LNCaP clone FGC (cell line): ENCODE measurements at places on chromosomes 16 and 17.
A peak's percentile ranks its signal among the peaks of the same experiment; 100 is the strongest.

DNA sequence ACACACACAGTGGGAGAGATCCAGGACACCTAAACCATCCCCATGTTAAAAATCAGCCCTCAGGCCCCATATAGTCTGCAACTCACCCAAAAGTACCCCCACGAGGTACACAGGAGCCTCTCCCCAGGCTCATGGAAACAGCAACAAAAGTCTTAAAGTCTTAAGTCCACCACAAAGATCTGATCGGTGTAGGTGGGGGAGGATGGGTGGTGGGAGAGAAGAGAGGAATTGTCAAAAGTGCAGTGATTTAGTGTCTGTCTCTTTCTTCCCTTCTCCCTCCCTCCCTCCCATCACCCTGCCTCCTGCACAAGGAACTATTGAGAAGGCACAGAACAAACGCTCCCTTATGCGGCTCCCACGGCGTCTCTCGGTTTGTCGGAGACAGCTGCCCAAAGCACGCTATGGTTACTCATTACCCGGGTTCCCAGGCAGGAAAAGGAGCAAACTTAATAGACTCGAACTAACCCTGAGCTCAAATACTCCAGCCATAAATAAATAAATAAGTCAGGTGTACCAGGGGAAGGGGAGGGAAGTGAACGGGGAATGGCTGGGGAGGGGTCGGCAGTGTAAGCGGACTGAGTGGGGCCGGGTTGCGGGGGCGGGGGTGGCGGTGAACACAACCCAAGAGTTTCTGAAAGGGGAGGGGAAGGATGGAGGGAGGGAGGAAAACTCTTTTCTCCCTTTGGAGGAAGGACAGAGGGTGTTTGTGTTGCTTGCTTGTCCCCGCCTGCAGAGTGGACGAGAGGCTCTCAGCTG lies 477.4 kb downstream of the SLC39A11 start:
- DNase-seq, result no peak

DNA sequence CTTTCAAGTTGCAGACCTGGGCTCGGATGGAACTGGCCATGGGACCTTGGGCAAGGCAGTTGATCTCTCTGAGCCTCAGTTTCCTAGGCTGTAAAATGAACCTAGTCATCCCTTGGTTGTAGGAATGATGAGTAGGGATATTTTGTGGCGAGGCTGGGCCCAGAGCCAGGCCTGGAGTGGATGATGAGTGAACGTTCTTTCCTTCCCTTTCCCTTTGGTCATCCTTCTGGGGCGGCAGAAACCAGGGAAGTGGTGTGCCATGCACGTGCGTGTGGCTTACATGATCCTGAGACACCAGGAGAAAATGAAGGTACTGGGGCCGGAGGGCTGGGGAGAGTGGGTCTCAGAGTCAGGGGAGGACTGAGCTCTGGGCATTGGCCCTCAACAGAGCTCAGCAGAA lies 8.4 kb downstream of the FBRS start:
- no peak for DNase-seq

DNA sequence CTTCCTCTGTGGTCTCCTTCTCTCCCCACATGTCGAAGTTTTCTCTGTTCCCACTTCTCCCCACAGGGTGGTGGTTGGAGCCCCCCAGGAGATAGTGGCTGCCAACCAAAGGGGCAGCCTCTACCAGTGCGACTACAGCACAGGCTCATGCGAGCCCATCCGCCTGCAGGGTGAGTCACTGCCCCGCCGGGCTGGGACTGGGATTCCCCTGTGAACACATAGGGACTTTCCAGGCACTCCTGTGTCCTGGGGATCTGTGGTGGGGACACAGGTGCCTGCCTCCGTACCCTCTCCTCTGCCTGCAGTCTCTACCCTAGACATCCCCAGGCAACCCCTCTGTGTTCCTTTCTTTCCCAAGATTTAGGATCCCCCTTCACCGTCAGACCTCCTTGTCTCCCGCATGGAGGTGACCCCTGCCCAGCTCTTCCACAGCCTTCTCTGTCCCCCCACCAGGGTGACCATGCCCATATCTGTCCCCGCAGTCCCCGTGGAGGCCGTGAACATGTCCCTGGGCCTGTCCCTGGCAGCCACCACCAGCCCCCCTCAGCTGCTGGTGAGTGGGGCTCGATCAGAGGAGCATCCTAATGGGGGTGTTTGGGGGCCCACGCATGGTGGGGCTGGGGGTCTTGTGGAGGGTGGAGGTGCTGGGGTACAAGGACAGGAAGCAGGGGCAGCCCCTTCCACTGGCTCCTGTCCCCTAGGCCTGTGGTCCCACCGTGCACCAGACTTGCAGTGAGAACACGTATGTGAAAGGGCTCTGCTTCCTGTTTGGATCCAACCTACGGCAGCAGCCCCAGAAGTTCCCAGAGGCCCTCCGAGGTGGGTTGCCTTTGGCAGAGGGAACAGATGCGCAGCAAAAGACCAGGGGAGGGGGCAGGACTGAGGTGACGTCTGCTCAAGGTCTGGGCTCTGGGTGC lies 5.8 kb downstream of the ITGAM start:
- no peak for DNase-seq

GRCh38 chr16:70460737-70461261 lies 6.4 kb downstream of the FCSK start:
- no peak for DNase-seq

DNA sequence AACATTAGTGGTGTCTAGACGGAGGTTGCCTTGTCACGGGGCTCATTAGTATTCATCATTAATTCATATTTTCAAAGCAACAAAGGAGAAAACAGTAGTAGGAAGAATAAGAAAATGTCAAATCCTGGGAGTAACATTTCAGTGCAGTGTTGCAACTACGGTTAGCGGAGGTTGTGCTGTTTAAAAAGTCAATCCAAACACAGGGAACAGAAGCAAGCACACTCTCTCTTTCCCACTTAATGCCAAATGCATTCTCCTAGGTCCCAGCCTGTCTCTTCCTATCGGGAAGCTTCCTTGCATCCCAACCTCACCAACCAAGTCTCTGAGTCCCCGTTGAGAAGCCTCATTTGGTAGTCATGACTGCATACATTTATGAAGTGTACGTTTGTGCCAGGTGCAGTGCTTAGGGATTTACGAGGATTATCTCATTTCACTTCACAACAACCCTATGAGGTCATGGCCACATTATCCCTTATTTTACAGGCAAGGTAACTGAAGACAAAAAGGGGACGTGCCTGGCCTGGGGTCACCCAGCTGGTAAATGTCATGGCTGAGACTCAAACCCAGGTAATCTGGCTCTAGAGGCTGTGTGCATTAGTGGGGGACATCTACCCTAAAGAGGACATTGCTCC lies 283.6 kb upstream of the SALL1 start:
- no peak for DNase-seq

GRCh38 chr16:68992521-68992920 lies 112.9 kb upstream of the HAS3 start:
- no peak for DNase-seq

- DNase-seq, result no peak
Measured at GRCh38 chr17:7404737-7405349, 946 bp upstream of the TMEM256 start.

DNA sequence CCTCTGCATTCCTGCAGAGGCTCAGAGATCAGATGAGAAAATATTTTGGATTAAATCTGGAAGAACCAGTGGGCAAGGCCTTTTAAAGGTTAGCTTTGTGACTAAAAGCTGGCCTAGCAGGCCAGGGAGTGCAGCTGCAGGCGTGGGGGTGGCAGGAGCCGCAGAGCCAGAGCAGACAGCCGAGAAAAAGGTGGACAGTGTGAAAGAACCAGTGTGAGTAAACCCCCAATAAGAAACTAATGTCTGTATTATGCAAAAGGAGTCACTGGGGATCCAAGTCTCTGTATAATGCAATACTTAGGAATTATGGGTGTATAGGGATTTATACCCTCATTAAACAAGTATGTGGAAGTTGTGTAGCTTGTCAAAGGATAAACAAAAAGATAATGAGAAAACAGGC lies 21.4 kb upstream of the SPACA3 start:
- no peak for DNase-seq

DNA sequence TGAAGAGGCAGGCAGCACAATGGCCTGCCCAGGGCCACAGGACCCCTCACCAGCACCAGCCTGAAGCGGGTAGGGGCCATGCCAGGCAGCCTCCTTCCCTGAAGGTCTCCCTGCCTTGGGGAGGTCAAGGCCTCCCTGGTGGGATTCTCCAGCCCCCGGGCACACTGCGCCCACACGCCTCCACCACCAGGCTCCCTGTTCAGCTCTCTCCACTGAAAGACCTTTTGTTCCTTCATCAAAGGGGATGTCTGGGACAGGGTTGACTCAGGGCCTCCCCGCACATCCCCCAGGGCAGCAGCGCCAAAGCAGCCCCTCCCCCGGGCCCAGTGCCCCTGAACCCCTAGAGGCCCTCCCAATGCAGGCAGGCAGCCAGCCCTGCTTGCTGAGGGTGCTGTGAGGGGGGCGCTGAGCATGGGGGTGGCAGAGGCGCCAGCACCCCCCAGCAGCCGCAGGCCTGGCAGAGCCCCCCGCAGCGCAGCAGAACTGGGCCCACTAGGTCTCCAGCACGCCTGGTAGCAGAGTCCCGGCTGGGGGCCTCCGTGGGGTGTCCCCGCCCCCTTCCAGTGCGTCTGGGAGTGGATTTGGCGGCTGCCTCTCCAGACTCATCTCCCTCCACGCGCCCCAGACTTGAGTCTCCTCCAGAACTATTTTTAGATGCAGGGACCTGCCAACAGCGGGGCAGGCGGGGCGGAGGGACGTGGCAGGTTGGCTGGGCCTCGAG lies 13.1 kb downstream of the BCAR1 start:
- no peak for DNase-seq

- DNase-seq, result no peak
Measured at GRCh38 chr17:19345067-19345460, 17.5 kb downstream of the B9D1 start.

DNA sequence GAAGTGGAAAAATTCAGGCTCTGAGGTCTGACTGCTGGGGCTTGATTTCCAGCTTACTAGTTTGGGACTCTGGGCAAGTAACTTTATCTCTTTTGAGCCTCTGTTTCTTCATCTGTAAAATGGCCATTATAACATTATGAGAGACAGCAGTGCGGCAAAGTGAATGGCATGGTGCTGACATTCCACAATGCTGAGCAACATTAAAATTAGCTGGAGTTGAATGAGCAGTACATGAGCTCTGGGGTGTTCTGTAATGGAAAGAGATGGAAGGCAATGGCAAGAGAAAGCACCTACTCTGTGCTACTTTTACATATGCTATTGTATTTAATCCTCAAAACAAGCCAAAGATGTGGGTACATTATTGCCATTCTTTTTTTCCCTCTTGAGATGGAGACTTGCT lies 535.7 kb upstream of the CDH11 start:
- DNase-seq, result no peak

GRCh38 chr17:77869665-77870132 lies 88.8 kb upstream of the TNRC6C start:
- DNase-seq, result no peak

GRCh38 chr17:66347661-66348514 lies 45.5 kb downstream of the PRKCA start:
- DNase-seq, result no peak

- no peak for DNase-seq
Measured at GRCh38 chr17:50943575-50943933, 77.4 kb upstream of the TOB1 start.

- no peak for DNase-seq
Measured at GRCh38 chr17:54882950-54883349, 17.7 kb upstream of the TOM1L1 start.

- DNase-seq, result no peak
Measured at GRCh38 chr16:65445313-65446260, 323.7 kb upstream of the CDH11 start.

DNA sequence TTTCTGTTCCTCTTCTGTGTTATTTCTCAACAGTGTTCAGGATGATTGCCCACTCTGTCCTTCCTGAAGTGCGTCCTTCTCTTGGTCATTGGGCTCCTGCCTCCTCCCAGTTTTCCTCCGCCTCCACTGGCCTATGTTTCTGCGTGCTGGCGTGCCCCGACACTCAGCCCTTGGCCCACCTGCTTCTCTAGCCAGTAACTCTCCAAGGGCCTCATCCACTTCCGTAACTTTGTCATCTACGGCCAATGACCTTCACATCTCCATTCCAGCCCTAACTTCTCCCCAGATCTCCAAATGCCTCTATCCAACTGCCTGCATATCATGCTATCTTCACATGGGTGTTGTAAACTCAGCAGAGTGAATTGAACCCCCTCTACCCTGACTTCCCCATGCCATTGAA lies 39.6 kb upstream of the RPL38 start:
- DNase-seq, result no peak

- no peak for DNase-seq
Measured at GRCh38 chr17:63741143-63741407, 524 bp downstream of the STRADA start.

- peak; percentile 92 for DNase-seq
Measured at GRCh38 chr16:67667817-67668494, 1.3 kb downstream of the C16orf86 start.
